ENCODE measurements at places on chromosomes 12 and 14. TPM values are rescaled to one million over a fixed set of nuclear protein-coding genes. Genes with fewer than 3 reads are reported as not detected.

LRP1 gene
- 145 TPM for polyA plus RNA-seq

DNA sequence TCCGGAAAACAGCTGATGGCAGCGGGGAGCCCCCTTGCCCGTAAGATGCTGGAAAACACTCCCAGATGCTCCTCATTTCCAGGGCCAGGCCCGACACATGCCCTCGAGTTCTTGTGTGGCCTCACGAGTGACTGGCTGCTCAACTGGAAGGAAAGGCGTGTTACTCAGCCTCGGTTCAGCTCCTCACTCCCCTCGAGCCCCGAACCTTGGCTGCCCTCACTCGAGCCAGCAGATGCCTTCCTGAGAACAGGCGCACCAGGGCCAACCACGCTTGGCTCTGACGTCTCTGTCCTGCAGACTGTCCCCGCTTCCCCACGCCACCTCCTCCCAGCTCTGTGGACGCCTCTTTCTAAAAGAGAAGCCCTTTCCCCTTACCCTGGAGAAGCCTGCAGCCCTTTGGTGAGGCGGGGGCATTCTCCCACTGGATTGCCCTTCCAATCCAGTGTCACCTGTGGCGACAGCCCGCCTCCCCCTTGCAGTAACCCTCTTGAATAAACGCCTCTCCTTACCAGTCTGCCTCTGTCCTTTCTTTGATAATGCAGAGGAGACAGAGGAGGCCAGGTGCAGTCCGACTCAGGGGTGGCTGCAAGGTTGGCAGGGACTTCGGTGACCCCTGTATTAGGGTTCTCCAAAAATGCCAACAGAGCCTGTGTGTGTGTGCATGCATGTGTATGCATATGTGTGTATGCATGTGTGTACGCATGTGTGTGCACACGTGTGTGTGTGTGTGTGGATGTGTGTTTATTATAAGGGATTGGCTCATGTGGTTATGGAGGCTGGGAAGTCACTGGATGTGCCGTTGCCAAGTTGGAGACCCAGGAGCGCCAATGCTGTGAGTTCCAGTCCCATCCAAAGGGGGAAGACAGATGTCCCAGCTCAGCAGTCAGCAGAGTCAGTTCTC is 166.3 kb downstream of the KIF26A start:
- DNase-seq, result no peak

RNASE7 gene
- 0.21 TPM for polyA plus RNA-seq

- DNase-seq, result no peak
Measured at GRCh38 chr14:66509874-66510273, 1.9 kb downstream of the GPHN start.

DNA sequence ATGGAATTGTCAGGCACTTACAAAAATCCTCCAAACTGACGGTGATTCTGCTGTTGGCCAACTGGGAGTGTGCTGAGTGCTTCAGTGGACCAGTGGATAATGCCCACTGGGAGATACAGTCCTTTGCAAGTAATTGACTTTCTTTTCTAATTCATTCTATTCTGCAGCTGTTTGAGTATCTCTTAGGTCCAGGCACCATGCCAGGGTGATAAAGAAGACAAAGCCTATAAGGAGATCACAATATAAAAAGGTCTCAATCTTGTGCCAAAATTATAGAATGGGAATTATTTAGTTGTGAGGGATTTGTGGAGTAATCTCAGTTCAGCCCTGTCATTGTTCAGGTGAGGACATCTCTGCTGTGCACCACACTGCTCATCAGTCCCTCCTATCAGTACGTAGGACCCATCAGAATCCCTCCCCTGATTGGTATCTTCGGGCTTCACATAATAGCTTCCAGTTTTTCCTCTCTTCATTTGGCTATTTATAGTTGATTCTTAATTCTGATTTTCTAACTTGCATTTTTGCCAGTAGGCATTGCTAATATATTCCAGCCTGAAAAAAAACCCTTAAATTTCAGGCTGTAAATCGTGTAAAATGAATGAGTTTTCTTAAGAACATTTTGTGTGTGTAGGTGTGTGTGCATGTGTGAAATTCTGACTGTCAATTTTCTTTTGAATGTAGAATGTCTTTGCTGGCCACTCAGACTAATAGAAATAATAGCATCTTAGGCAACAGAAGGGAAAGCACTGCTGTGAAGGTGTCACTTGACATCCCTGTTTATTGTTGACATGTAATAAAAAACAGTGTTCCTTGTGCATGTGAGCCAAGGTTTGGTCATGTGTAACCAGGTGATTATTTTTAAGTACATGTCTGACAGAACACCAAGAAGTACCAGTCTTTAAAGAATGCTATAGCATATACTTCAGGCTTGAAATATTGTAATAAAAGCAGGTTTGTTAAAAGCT is 457.6 kb upstream of the RGS6 start:
- DNase-seq, result no peak

DNA sequence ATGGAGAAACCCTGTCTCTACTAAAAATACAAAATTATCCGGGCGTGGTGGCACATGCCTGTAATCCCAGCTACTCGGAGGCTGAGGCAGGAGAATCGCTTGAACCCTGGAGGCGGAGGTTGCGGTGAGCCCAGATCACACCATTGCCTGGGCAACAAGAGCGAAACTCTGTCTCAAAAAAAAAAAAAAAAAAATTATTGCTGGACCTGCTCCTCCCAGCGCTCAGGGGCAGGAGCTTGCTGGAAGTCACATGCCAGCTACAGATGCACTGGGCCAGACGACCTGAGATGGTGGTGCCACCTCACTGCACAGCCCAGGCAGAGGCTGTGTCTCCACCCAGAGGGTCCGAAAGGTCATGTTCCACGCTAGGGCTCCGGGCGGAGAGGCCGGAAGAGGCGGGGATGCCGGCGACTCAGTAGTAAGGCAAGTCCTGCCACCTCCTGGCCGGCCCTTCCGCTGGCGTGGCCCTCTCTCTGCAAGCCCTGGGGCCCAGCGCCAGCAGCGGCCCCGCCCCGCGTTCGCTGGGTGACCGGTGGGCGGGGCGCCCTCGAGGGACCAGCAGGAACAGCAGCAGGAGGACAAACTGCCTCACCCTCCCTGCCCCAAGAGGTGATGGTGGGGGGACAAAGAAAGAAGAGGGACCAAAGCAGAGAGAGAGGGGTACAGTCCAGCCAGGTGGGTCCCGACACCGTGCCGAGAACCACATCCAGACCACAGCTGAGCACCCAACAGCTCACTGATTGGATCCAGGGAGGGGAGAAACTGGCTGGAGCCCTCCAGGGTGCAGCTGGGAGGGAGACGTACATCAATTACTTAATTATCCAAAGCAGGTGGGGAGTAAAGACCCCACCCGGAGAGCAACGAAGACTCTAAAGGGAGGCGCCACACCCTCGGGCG is 3.6 kb upstream of the RHOF start:
- DNase-seq, result peak; percentile 81

GNB3 gene
- 5.4 TPM for polyA plus RNA-seq

- DNase-seq, result no peak
Measured at GRCh38 chr14:33402604-33403003, 463.9 kb downstream of the NPAS3 start.

All from left lung (tissue), 14 donors.